ENCODE measurements at places on chromosomes 2 and 18.

- no peak for DNase-seq
Observed at GRCh38 chr2:237434866-237435311, 20.9 kb upstream of the COL6A3 start.

DNA sequence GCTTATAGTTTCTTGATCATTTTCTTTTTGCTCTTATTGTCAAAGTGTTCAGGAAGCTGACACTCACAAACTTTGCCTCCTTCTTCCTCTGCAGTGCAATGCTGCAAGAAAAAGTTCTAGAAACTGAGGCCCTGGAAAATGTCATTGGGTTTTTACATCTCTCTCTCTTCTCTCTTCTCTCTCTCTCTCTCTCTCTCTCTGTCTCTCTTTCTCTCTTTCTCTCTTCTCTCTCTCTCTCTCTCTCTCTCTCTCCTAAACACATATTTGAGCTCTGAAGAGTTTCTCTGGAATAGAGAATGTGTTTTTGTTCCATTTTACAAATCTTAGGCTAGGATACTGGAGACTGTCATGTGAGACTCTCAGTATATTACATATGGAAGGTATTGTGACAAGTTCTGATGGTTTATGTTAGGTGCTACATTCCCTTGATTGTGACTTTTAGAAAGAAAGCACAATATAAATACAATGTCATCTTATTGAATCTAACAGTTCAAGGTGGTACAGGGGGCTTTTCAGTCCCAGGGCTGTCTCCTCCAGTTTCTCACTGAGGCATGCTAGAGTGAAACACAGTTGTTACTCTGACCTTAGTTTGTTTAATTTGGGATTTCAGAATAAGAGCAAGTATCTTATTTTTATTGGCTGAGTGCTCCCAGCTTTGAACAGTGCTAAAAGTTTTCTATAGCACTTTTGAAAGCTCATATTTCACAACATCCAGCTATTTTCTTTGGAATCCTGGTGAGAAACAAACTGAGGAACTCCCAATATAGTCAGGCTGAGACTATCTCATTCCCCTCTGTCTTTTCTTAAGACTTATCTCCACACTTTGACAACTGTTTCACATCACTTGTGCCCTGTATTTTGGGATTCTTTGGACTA, 41.4 kb upstream of the EHBP1 start:
- DNase-seq = no peak

DNA sequence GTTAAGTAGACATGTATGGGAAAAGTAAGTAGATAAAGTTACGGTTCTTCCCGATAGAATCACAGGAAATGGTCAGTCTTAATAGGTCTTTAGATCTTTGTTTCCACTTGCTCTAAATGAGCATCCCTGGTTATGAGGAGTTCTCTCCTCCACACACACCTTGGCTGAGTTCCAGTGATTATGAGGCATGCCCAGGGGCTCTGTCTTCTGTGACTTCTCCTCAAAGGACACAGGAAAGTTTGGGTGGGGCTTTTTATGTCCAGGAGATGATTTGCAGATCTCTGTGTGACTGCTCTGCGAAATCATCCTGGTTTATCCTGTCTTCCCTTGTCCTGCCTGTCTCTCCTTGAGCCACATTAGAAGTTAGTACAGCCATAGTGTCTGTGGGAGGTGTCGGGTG, 83.9 kb upstream of the EML6 start:
- DNase-seq = no peak

DNA sequence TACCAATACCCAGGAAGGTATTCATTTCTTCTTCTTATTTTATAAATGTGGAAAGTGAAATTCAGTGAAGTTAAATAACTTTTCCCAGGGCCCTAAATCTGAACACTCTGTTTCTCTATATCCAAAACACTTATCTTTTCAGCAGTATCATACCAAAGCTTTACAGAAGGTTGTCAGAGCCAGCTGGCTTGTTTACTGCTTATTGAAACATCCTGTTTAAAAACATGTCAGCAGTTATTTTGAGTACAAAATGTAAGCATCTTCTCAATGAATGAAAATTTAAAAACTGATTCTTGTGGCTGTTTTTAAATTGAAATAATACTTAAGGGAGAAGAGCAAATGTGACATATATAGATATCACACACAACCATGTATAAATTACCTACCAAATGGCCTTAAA, 11.3 kb upstream of the CDH19 start:
- DNase-seq = no peak

DNA sequence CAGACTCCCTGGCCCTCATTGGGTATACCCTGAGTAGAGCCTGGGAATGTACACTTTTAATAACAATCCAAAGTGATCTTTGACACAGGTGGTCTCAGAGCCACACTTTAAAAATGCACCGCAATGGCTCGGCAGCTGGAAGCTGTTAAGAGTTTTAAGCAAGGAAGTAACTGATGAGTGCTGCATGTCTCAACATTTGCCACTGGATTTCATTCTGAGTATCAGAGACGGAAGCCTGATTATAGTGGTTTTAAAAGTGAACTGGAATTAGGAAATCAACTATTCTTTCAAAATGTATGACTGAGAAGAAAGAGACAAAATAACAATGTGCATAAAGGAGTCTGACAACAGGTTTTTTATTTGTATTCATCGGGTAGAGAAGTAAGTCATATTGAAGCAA, 7.5 kb downstream of the MBOAT2 start:
- DNase-seq = no peak

DNA sequence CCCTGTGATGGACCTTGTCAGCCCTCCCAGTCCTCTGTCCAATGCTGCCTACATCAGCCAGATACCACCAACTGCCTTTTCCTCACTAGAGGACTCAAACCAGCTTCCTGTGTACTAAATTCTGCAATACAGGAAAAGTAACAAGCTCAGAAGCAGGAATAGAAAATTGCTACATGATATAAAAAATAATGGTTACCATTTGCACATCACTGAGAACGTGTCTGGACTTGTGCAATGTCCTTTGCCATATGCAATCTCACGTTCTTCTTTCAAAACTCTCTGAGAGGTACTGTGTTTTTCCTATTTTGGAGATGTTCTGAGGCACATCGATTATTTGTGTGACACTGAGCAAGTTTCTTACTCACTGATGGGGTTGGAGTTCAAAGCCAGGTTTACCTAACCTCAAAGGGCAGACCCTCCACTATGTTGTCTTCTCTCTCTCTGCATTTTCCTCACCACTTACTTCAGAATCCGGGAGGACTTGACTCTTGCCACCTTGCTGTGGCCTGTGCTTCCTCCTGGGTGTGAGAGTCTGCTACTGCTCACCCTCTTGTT, 12.1 kb downstream of the UPP2 start:
- no peak for DNase-seq

GRCh38 chr2:61179701-61180639, 18.0 kb downstream of the C2orf74 start:
- DNase-seq = no peak

- peak; percentile 75 for DNase-seq
Observed at GRCh38 chr18:11688972-11689668, at the start of gene GNAL. TSS of gene GNAL (plus strand) at chr18:11689264. CDS start at chr18:11689564, 300 bp downstream.

GRCh38 chr18:77948567-77948966, 698.9 kb downstream of the GALR1 start:
- no peak for DNase-seq

DNA sequence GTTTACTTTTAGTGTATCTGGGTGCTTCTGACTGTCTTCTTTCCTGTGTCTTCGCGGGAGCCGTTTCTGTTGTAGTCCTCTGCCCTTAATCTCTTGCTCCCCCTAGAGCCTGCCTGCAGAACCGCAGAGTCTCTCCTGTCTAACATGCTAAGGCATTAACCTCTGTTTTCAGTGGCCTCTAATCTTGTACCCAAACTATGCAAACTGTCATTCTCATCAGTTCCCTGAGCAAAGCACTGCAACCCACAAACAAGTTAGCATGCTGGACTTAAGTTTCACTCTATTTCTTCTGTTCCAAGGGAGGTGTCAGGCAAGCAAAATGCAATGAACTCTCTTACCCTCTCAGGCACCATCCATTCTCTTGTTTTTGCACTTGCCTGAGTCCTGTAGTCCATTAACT, 138.4 kb downstream of the OTX1 start:
- DNase-seq = no peak

GRCh38 chr18:2898186-2898640, 51.4 kb downstream of the EMILIN2 start:
- no peak for DNase-seq

DNA sequence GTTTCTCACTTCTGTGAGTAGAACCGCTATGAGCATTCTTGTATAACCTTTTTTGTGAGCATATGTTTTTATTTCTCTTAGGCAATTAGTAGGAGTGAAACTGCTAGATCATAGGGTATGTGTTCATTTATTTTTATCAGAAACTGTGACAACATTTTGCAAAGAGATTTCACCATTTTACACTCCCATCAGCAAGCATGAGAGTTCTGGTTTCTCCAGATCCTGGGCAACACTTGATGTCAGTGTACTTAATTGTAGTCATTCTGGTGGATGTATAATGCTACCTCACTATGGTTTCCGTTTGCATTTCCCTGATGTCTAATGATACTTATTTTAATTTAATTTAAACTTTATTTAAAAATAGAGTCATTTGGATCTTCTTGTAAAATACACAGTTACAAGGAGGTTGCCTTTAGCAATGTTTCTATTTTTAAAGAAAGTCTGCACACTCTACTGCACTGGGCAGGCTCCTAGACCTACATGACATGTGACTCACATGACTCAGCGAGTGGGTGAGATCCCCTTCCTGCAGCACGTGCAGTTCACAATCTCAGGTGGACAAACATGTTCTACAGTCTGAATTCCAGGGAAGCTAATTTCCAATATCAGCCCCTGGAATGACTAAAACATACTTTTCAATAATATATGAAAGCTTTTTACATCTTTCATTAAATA, 127.0 kb upstream of the BCL2L11 start:
- DNase-seq = no peak

- no peak for DNase-seq
Observed at GRCh38 chr2:146214394-146214929, 1630.4 kb upstream of the ACVR2A start.

DNA sequence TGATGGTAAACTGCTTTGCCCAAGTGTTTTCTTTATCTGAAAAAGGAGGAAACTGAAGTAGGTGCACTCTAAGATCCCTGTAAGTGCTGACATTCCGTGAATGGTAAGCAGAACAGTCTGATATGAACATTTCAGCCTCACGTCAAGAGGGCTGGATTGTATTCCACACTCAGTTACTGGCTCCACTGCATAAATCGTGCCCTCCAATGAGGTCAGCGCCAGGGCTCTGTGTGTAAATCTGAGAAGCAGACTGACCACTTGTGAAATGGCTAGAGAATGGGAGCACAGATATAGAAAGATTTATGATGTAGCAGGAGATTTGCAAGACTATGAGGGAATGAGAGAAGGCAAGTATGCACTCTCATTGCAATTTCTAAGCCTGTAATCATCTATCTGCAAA, 153.0 kb downstream of the ICOS start:
- no peak for DNase-seq

DNA sequence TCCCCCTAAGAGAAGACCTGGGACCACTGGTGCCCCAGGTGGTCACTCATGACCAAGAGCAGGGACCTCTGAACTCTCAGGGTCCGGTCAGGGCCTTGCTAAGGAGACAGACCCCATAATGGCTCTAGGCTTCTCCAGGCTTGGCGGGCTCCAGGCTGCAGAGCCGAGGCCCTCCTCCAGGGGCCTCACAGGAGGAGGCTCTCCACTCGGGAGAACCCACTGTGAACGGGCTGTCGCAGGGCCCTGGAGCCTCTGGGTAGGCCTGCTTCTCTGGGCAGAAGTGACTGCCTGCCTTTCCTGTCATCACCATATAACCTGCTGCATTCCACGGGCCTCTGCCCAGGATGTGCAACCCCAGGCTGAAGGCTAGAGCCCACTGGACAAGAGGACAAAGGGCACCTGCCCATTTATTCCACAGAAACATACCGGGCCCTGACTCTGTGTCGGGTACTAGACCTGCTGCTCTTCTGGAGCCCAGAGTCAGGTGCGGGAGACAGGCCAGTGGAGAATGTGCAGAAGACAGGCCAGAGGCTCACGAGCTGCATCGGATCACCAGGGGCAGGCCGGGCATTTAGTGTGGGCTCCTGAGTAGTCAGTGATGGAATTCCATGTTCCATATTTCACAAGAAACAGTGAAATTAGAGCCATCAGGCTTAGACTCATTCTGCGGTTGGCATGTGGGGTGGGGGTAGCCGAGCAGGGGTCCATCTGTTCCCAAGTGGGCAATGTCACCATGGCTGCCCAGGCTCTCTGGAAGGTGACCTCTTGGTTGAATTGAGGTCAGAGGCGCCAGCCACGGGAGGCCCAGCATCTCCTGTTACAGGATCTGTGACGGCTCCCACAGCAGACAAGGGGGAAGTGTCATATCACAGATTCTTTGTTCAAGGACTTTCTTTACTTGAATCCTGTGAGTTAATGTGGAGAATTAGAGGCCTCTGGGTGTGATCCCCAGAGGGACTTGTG, 220.8 kb downstream of the SH3RF3 start:
- no peak for DNase-seq

GRCh38 chr2:69933254-69933828, 18.4 kb downstream of the MXD1 start:
- DNase-seq = no peak

DNA sequence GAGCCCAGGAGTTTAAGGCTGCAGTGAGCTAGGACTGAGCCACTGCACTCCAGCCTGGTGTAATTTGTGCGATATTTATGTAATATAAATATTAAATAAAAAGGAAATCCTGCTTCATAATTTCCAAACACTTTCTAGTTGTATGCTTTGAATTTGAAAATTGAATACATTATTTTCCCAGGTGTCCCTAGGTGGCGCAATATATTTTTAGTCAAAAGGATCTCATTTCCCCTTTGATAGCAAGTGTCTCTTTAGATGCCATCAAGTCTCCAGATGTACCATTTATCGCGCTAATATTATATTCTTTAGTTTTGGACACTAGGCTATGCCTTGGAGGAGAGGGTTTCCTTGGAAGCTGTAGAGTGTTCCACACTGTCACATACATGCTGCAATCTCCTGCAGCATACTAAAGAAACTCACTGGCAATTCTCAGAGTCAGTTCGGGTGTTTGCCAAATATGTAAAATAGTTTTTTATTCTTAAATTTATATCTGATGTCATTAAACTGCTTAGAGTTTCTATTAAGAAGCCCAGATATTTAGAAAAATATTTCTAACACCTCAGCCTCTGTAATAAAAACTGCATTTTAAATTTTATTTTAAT, 5.6 kb upstream of the WDR7 start:
- no peak for DNase-seq

- no peak for DNase-seq
Observed at GRCh38 chr2:126029316-126029715, 626.6 kb upstream of the GYPC start.

- no peak for DNase-seq
Observed at GRCh38 chr2:118003396-118003824, 10.5 kb downstream of the CCDC93 start.

- no peak for DNase-seq
Observed at GRCh38 chr2:221102896-221103688, 469.0 kb downstream of the EPHA4 start.

DNA sequence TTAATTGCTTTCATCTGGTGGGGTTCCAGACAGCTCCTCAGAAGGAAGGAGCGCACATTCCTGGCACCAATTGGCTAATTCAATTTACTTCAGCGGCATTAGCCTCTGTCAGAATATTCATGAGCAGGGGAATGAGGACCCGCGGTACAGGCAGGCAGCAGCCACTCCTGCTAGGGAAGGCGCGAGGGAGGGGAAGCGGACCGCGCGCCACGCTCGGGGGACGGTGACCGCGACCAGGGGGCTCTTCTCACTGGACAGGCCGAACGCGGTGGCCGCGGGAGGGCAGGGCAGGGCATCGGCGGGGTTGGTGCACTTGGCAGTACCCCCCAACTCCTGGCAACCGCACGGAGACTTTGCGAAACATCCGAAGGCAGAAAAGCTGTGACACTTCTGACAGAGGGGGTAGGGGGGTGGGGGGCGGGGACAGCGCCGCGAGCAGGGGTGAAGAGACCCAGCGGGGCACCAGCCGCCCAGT, at the start of gene CDH20:
Gene CDH20 (plus strand): TSS at position 160 of the 475 bp plus-strand sequence.
- DNase-seq = no peak

Data from breast epithelium (tissue), 4 donors.